ENCODE measurements at places on chromosomes 13 and 19. TPM values are rescaled to one million over a fixed set of nuclear protein-coding genes. Genes with fewer than 3 reads are reported as not detected.

ZNF536 gene
- not detected for total RNA-seq

TTYH1 gene
- total RNA-seq, result 0.30 TPM

NPHS1 gene
- total RNA-seq, result 0.41 TPM

CRB3 gene
- total RNA-seq, result 3.9 TPM

OLFM4 gene
- not detected for total RNA-seq

CCDC169 gene
- total RNA-seq, result 0.28 TPM

KLK14 gene
- 0.71 TPM for total RNA-seq

EEF1AKMT1 gene
- 4.8 TPM for total RNA-seq

KLK1 gene
- total RNA-seq, result 0.46 TPM

PRODH2 gene
- total RNA-seq, result 0.57 TPM

CACNG7 gene
- 8.6 TPM for total RNA-seq

RPL36 gene
- 710 TPM for total RNA-seq

SPC24 gene
- 20.2 TPM for total RNA-seq

CYSLTR2 gene
- not detected for total RNA-seq

OSCAR gene
- 0.19 TPM for total RNA-seq

GRIN2D gene
- total RNA-seq, result 8.0 TPM

ALKBH6 gene
- 19.6 TPM for total RNA-seq

ZNF534 gene
- total RNA-seq, result not detected

OR7C1 gene
- total RNA-seq, result not detected

CCDC8 gene
- not detected for total RNA-seq

TSHZ3 gene
- total RNA-seq, result 2.4 TPM

MIR17HG gene
- 1.7 TPM for total RNA-seq

LPAR2 gene
- 4.9 TPM for total RNA-seq

SPRY2 gene
- total RNA-seq, result 13.0 TPM

FOXO1 gene
- 5.9 TPM for total RNA-seq

ZSCAN4 gene
- not detected for total RNA-seq

SYNE4 gene
- 0.14 TPM for total RNA-seq

ZNF723 gene
- not detected for total RNA-seq

TBXA2R gene
- 1.2 TPM for total RNA-seq

APOC1 gene
- total RNA-seq, result 124 TPM

ADPRHL1 gene
- 17.5 TPM for total RNA-seq

GPR18 gene
- not detected for total RNA-seq

DPF1 gene
- 4.8 TPM for total RNA-seq

WDR88 gene
- not detected for total RNA-seq

COL4A2 gene
- total RNA-seq, result 149 TPM

CATSPERD gene
- total RNA-seq, result not detected

C19orf81 gene
- total RNA-seq, result 4.3 TPM

POU4F1 gene
- 1.0 TPM for total RNA-seq

SPATA13 gene
- total RNA-seq, result 8.8 TPM

C19orf33 gene
- total RNA-seq, result 715 TPM

ZNF813 gene
- total RNA-seq, result 0.64 TPM

GNA15 gene
- total RNA-seq, result not detected

B3GNT3 gene
- 6.1 TPM for total RNA-seq

C1QTNF9 gene
- total RNA-seq, result not detected

EHD2 gene
- total RNA-seq, result 157 TPM

GPALPP1 gene
- total RNA-seq, result 10.4 TPM

TYROBP gene
- not detected for total RNA-seq

SHD gene
- not detected for total RNA-seq

TPRX2 gene
- total RNA-seq, result not detected

ADAMTSL5 gene
- 3.4 TPM for total RNA-seq

CGB2 gene
- total RNA-seq, result not detected

NLRP7 gene
- total RNA-seq, result not detected

MTIF3 gene
- total RNA-seq, result 21.7 TPM

SMG9 gene
- 56.9 TPM for total RNA-seq

COPE gene
- 160 TPM for total RNA-seq

SIGLEC12 gene
- not detected for total RNA-seq
